ENCODE measurements at places on chromosomes 11 and 22.

DNA sequence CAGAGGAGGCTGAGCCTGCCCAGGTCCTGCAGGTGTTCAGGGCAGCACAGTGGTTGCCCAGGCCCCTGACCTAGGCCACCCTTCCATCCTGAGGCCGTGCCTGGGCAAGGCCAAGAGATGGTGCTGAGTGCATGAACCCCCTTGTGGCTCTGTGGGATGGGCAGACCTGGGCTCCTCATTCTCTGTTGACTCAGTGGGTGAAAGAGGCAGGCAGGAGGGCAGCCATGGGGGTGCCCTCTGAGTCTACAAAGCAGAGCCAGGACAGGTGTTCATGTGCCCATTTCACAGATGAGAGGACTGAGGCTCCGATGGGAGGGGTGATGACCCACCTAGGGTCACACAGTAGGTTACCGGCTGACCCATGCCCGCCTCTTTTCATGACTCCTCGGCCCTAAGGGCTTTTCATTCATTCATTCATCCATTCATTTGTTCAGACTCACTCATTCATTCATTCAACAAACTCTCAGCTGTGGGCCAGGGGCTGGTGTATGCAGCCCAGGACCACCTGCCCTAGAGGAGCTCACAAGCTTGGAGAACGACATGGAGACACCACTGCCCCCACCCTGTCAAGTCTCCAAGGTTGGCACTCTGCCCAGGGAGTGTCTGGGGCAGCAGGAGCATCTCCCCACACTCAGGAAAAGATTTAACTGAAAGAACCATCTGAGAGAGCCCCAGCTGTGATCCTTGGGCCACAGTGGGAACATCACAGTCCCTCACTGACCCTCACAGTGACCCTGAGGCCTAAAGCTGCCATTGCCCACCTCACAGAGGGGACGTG is 40.5 kb downstream of the IGLL5 start:
- DNase-seq = no peak

DNA sequence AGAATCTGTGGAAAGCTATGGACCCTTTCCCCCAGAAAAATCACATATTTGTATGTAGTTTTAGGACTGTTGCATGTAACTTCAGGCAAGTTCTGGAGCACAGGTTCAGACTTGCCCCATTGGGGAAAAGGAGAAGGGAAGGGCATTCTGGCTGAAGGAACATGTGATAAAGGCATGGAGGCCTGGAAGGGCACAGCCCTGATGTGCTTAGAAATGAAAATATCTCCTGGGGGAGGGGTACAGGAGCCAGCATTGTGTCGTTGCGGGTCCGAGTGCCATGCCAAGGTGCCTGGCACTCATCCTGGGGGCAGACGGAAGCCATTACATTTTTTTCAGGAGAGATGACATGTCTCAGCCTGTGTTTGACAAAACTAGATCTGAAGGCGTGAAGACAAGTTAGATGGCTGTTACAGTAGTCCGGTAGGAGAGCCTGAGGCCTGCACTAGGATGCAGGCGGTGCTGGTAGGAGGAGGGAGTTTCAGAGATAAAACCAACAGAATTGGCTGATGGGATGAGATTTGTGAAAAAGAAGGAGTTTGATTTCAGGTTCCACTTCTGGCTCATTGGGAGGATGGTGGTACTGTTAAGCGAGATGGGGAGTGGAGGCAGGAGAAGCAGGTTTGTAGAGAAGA is 96.9 kb downstream of the TEAD1 start:
- no peak for DNase-seq

DNA sequence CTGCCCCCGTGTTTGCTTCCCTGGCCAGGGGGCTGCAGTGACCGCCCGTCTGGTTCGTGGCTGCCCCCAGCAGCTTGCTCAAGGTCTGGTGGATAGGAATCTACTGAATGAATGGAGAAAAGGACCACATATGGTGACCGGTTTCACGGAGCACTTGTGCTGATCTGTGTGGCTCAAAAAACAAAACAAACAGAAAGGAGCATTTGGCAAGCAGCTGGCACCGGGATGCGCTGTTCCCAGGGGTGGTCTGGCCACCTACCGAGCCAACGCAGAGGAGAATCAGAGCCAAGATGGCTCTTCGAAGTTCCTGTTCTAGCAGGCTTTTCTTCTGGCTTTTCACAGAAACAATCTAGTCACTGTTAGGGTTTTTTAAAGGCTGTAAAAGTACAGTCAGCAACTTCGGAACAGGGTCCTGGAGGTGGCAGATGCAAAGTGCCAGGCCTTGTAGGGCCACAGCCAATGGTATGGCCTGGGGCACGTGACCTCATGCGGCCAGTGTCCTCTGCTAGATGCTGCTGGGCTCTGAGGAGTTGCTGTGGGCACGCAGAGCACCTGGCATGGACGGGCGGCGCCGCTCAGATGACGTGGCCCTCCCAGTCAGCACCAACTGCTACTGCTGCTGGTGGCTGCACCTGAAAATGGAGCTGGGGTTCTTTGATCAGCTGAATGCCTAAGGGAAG is 27.3 kb upstream of the PACSIN2 start:
- no peak for DNase-seq

DNA sequence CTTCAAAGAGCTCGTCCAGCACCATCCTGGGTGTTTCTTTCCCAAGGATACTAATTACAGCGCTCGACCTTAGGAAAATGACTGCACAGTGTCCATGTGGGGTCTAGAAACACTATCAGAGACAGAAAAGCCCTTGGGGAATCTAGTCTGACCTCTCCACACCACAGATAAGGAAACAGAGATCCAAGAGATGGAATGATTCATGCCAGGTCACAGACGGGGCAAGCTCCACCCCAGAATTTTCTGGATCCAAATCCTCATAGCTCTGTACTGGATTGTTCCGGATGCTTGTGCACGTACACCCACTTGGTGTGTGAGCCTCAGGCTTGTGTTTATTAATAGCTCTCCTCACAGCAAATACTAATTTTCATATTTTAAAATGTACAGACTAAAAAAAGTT is 11.3 kb downstream of the ABTB2 start:
- no peak for DNase-seq
